MCF 10A (cell line): ENCODE measurements at places on chromosomes 3 and 15.

- no peak for DNase-seq
Measured at GRCh38 chr3:160213191-160213590, 12.0 kb upstream of the C3orf80 start.

GRCh38 chr3:149739396-149739795 is 12.9 kb downstream of the COMMD2 start:
- no peak for DNase-seq

DNA sequence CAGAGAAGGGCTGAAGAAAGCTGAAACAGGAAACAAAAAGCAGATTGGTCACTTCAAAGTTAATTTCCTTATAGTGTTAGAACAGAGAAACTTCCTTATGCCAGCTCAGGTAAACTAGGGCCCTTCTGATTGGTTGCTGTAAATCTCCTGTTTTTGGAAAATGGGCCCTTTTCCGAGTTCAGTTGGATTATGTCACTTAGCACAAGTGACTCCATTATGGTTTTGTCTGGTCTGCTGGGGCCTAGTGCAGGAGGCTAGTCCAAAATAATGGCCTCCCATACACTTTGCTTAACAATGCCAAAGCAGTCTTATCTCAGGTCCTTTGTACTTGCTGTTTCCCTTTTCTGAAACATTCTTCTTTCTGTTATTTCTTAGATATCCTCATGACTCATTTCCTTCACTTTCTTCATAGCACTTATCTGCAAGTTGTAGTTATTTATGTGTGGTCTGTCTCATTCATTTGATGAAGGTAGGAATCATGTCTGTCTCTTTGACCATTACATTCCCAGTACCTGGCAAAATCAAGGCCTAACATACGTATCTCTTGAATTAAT is 7.7 kb upstream of the DCP1A start:
- no peak for DNase-seq

GRCh38 chr15:90101130-90101968 is 919 bp downstream of the IDH2 start:
- no peak for DNase-seq

DNA sequence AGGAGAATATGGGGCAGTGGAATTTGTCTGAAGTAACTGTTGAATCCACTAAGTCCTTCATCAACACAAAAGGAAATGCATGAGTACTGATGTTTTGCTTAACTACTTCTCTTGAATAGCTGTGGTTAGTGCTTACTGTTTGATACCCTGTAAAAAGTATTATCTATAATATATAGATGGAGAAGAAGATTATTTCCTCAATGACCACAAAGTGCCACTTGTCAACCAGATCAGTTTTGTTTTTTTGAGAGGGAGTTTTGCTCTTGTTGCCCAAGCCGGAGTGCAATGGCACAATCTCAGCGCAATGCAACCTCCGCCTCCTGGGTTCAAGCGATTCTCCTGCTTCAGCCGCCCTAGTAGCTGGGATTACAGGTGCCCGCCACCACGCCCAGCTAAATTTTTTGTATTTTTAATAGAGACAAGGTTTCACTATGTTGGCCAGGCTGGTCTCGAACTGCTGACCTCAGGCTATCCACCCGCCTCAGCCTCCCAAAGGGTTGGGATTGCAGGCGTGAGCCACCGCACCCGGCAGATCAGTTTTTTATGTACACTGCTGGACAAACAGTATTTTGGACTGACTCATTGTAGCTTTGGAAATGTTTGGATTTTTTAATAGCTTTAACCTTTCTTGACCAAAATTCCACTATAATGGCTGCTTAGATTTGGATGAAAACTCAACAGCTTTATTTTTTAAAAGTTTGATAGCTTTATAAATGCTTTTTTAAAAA is 1.5 kb upstream of the RPLP1 start:
- DNase-seq: no peak

DNA sequence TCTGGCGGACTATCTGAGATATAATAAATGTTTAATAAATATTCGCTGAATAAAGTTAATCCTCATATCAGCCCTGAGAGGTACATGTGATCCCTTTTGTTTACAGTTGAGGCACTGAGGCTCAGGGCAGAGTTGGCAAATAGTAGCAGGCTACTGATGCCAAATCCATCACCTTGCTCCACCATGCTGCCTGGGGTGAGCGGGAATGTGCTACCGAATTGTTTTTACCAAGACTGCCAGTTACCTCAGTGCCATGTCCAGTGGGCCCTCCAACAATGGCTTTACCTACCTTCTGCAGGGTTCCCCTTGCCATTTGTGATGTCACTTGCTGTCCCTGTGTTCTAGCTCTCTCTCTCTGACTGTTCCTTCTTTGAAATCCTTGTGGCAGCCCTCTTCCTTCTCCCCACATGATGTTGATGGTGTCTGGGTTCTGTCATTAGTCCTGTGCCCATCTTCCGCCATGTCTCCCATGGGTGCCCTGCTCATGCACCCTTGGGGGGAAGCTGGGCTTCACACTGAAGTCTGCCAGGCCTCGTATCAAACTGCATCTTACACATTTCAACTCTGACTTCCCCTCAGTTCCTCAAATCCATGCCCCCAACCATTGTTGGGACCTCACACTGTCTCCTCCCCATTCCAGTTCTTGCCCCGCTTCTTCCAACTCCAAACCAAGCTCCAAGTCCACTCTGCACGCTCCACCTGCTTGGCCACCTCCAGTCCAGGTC is 35.4 kb downstream of the SLCO2A1 start:
- no peak for DNase-seq
